ENCODE measurements at places on chromosomes 2 and 18.

- DNase-seq, result no peak
Measured at GRCh38 chr2:143473216-143473615, 344.0 kb downstream of the ARHGAP15 start.

GRCh38 chr2:74831693-74832530 lies 2.0 kb upstream of the HK2 start:
- DNase-seq, result no peak

GRCh38 chr2:35356332-35356731 lies 999.2 kb upstream of the CRIM1 start:
- no peak for DNase-seq

GRCh38 chr2:86284987-86285386 lies 52.4 kb downstream of the REEP1 start:
- DNase-seq, result no peak

DNA sequence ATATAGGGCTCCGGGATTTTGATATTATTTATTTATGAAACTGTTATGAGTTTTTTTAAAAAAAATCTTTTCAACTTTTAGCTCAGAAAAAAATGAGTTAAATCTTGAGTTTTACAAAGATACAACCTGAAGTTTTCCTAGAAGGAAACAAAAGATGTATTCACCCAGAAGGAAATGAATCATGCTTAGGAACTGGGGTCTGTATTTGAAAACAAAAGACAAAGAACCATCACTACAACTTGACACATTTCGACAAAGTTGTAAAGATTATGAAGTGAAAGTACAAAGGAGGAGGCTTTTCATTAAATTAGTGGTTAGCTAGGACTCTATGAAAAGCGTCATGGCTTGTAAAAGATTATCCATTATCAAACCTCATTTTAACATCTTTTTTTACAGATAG lies 143.3 kb downstream of the PDE1A start:
- DNase-seq, result no peak

DNA sequence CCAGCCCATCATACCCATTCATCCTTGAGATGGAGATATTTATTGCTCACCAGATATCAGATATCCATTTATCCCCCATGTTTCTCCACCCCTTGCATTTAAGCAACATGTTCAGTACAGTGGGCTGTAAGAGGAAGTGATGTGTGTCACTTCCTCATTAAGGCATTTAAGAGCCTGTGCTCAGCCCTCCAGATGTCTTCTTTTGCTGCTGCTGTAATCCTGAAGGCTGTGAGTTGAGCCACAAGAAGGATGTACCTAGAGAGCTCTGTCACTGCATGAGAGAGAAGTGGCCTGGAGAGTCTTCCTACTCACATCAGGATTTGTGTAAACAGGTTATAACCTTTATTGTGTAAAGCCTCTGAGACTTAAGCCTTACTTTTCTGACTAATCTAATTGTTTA lies 151.8 kb upstream of the UNC80 start:
- DNase-seq, result no peak

All from stimulated activated CD8-positive, alpha-beta memory T cell treated with anti-CD3 and anti-CD28 coated beads, Interleukin-4, amount 100 ng/mL, for 4 hours (primary cell).